ENCODE measurements at places on chromosomes 1 and 21.

GRCh38 chr1:185769136-185769535, 34.9 kb downstream of the HMCN1 start:
- no peak for DNase-seq

GRCh38 chr1:165416876-165417275, 28.1 kb downstream of the RXRG start:
- DNase-seq, result no peak

GRCh38 chr1:204940591-204940990, 69.9 kb downstream of the NFASC start:
- DNase-seq, result no peak

GRCh38 chr1:71097428-71097827, 16.6 kb upstream of the ZRANB2 start:
- DNase-seq, result no peak

DNA sequence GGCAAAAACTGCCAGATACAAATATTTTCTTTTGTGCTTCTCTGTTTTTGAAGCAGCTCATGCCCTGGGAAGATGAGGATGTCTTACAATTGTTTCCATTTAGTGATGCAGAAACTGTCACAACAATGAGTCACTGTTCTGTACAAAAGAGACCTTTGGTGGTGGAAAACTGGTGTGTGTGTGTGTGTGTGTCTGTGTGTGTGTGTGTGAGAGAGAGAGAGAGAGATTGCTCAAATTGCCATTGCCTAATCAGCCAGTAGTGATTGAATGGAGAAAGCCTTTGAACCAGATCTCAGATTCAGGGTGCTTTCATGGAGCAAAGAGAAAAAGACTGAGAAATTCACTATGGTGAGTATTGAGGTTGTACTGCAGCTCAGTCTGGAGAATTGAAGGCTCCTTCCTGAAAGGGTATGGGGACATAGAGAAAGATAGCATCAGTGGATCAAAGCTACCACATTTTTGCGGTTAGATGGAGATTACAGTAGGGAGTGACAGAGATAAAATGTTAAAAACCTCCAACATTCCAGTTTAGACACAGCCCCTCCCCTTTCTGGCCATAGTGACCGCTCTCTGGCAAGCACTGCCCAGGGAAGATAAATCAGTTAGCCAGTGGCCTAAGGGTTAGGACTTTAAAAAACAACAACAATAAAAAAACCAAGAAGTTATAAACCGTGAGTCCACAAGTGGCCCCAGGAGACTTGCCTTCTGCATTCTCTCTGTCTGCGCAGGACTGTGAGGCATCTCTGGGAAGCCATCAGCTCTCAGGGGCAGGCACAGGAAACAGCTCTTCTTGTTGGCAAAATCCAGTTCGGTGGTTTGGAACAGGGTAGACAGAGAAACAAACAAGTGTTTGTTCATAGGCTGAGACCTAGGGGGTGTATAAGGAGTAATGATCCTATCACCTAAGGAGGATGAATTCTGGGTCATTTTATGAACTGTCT, 406.5 kb downstream of the DUSP10 start:
- DNase-seq, result no peak

DNA sequence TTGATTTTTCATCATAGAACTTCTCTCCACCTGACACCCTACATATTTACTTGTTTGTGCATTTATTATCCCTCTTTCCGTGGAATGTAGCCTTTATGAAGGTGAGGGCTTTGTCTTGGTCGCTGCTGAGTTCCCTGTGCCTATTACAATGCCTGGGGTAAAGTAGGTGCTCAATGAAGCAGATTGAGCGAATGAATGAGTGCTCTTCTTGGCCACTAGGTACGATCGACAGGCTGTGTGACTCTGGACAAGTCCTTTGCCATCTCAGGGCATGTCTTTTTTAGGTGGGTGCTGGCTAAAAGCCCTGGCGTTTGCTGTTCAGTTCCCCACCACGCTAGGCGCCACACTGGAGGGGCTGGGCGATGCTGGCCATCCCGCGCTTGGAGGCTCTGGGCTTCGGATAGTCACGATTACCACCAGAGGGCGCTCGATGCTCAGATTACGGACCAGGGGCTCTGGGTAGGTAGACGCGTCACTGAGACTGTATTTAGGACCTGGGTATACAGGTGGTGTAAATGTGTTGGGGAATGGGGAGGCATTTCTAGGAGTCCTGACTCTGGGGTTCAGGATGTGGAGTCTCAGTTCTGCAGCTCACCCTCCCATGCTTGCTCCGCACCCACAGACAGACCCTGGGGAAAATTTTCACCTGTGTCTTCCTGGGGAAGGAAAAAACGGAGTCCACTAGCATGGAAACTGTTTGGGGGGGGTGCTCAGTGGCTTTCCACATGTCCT, 71.0 kb upstream of the CSF3R start:
- peak; percentile 72 for DNase-seq

DNA sequence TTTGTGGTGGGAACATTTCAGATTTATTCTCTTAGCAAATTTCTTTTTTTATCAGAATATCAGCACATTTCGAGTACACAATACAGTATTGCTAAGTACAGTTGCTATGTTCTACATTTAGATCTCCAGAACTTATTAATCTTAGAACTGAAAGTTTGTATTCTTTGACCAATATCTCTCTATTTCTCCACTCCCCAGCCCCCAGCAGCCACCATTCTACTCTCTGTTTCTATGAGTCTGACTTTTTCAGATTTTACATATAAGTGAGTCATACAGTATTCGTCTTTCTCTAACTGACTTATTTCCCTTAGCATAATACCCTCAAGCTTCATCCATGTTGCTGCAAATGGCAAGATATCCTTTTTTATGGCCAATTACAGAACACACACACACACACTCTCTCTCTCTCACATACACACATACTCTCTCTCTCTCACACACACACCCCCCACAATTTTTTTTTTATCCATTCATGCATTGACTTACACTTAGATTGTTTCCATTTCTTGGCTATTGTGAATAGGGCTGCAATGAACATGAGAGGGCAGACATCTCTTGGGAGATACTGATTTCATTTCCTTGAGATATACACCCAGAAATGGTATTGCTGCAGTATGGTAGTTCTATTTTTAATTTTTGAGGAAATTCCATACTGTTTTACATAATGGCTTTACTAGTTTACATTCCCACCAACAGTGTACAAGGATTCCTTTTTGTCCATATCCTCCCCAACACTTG, 15.7 kb downstream of the RPTN start:
- DNase-seq, result peak; percentile 14
